Right atrium auricular region (tissue), 2 donors: ENCODE measurements at places on chromosomes 3 and 15. TPM values are rescaled to one million over a fixed set of nuclear protein-coding genes. Genes with fewer than 3 reads are reported as not detected.

The THSD4 gene
- total RNA-seq: 41.2 TPM

The MUSTN1 gene
- 43.8 TPM for total RNA-seq

DNA sequence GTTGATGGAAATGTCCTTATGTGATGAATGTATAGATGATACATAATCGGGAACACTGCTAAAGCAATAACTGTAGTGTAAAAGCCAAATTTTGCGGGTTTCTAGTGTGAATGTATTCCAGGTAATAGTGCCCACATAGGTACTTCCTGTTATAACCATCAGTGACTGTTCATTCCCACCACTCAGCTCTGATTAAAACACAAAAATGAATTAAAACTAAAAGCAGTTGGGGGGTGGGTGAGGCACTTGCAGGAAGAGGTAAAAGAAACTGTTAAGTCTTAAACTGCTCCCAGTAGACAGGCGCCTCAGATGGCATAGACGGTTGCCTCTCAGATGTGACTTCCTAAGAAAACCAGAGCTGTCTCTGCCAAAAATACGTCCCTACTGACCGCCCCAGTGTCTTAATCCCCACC is 893 bp upstream of the MTHFS start:
- no peak for DNase-seq

DNA sequence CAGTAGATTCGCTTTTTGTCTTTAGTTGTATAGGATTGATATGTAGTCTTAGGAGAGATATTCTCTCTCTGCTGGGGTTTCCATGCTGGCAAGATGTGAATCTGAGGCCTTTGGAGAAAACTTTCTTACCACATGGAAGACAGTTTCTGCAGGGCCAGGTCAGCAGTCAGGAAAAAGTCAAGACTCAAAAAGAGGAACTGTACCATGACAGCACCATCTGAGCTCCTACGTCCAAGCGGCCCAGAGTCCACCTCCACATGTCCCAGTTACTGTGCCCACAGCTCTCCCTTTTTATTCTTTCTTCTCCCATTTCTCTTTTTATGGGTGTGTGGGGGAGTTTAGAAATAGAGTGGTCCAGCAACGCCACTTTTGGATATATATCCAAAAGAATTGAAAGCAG is 172.0 kb downstream of the MTHFS start:
- DNase-seq: no peak

- no peak for DNase-seq
Measured at GRCh38 chr15:99306694-99307338, 55.5 kb downstream of the LRRC28 start.

- no peak for DNase-seq
Measured at GRCh38 chr3:183428447-183429211, at the start of gene MCF2L2. Gene MCF2L2, minus strand, starts transcription at chr3:183428619. Its CDS starts 642 bp downstream, at chr3:183427977.

GRCh38 chr3:82353306-82354171 is 592.1 kb upstream of the GBE1 start:
- no peak for DNase-seq
